MG63 (cell line): ENCODE measurements at places on chromosomes 7 and 10.

- no peak for DNase-seq
Measured at GRCh38 chr7:35415411-35415822, 161.5 kb upstream of the TBX20 start.

DNA sequence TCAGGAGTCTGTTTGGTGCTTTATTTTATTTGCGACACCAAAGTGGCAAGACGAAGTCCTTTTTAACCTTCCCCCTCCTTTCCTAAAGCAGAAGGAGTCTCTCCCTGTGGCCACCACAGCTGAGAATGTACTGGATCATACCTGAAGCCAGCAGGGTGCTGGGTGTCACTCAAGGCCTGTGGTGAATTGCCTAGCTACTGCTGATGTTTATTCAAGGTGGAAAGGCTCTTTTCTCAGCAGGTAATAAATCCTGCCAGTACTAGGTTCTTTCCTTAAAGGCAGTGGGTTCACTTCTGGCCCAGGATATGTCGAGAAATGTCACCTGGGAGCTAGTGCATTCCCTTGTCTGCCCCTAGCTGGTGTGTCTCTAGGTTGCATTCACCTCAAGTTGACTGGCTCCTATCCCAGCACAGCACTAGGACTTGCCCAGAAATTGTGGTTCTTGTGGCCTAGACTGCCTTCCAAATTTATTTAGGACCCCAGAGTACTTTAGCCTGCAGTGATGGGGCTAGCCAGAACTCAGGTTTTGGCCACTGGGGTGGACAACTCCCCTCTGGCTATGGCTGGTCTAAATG is 60.8 kb upstream of the FAM3C start:
- no peak for DNase-seq

DNA sequence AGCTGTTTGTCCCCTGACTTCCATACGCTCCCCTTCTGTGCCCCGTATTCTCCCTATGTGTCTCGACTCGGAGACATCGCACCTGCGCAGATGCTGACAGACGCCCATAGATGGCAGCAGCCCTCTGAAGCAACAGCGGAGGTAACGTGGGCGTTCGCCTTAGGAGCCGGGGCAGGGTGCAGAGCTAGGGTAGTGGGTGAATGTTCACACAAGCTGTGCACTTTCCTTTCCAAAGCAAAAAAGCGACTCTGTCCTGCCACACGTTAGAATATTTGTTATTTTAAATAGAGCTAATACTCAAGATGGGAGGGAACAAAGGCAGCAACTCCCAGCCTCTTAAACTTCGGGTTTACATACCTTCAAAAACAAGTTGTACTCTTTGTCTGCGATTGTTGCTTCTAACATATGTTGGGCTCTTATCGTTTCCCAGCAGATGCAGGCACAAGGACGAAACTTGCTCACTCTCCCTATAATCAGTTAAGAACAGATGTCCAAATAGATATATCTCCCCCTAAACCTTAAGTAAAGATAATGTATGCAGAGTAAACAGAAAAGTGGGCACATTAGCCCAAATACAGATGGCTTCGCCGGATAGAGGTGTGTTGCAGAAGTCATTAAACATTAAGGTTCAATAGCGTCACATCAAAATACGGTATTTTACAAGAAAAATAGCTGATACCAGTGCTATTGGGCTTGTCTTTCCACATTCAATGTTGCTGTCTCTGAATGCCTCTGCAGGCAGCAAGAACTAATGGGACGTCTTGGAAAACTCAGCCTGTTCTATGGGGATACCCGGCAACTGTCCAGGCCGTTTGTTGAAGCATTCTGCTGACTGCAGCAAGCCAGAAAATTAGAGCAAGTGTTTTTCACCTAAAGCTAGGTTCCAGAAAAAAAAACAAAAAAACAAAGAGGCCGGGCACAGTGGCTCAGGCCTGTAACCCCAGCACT is 340.3 kb upstream of the PRKCQ start:
- peak; percentile 45 for DNase-seq

- DNase-seq = no peak
Measured at GRCh38 chr10:50395851-50396250, 144.5 kb upstream of the ASAH2 start.

DNA sequence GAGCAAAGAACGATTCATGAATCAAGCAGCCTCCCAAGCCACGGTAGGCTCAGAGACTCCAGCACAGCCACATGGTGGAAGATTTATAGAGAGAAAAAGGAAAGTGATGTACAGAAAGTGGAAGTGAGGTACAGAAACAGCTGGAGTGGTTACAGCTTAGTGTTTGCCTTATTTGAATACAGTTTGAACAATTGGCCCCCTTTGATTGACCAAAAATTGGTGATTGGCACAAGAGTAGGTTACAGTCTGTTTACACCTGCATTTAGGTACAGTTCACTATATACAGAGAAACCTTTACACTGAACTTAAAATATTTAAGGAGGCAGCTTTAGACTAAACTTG is 136.4 kb upstream of the ASAH2 start:
- no peak for DNase-seq

GRCh38 chr7:152076940-152077933 is 51.8 kb downstream of the GALNT11 start:
- no peak for DNase-seq

DNA sequence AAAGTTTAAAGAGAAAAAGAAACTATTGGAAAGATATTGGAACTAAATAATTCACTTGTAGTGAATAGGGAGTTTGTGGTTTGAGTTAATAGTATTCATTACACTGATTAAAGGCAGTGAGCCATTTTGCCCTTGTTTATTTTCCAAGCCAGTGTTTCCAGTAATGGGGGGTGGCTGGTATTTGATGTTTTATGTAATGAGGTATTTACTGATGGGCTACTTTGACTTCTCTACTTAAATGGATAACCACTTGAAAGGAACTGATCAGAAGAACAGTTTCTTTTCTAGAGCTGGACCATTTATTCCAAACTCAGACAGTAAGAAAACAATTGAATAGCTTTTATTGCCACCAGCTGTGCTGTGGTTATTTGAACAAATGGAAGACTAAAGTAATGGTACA is 227.0 kb upstream of the HDAC9 start:
- no peak for DNase-seq

- DNase-seq = peak; percentile 71
Measured at GRCh38 chr7:5421714-5422395, 1.8 kb downstream of the TNRC18 start.

DNA sequence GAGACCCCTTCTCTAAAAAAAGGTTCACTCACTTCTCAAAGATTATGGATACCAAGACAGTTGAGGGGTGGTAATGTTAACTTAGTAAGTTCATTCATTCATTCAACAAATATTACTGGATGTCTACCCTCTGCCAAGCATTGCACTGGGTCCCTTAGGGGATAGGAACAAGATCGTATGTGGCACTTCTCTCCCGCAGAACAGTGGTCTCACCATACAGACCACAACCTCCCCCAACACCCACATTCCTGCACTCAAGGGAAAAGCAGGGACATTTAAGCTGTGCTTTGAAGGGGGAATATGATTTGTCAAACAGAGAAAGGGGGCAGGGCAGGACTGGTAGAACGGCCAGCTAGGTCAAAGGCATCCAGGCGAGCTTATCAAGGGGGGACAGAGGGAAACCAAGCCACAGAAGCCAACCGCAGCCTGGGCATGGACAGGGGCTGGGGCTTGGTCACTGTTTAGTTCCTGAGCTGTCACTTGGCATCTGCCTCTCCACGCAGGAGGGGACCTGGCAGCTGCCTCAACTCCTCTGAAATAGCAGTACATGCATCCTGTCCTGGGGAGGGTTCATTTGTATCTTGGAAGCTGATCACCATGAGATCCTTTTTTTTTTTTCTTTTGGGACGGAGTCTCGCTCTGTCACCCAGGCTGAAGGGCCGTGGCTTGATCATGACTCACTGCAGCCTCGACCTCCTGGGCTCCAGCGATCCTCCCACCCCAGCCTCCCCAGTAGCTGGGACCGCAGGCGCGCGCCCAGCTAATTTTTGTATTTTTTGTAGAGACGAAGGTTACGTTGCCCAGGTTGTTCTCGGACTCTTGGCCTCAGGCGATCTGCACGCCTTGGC is 949 bp upstream of the CLIP2 start:
- DNase-seq = peak; percentile 89

DNA sequence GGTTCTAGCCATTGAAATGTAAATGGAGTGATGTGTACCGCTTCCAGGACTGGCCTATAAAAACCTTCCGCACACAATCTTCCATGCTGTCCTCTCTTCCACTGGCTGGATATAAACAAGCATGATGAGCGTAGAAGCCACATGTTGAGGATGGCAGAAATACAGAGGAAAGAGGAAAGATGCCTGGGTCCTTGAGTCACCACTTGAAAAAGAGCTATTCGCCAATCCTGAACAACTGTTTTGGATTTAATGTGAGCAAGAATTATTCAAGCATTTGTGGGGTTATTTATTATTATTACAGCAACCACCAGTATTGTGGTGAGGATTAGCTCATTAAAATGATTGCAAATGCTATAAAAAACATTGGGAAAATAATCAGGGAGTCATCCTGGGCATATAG is 45.8 kb upstream of the PLXNA4 start:
- no peak for DNase-seq

DNA sequence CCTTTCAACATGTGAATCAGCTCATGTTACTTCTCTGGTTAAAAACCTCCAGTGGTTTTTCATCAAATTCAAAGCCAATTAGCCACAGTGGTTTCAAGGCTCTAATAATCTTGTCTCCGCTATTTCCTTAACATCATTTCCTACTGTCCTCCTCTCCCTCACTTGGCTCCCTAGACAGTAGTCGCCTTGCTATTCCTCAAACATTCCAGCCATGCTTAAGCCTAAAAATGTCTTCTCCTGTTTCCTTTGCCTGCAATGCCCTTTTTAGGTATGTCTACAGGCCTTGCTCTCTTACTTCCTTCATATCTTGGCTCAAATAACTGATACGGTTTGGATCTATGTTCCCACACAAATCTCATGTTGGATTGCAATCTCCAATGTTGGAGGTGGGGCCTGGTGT is 779.4 kb upstream of the LRRN3 start:
- DNase-seq = no peak

DNA sequence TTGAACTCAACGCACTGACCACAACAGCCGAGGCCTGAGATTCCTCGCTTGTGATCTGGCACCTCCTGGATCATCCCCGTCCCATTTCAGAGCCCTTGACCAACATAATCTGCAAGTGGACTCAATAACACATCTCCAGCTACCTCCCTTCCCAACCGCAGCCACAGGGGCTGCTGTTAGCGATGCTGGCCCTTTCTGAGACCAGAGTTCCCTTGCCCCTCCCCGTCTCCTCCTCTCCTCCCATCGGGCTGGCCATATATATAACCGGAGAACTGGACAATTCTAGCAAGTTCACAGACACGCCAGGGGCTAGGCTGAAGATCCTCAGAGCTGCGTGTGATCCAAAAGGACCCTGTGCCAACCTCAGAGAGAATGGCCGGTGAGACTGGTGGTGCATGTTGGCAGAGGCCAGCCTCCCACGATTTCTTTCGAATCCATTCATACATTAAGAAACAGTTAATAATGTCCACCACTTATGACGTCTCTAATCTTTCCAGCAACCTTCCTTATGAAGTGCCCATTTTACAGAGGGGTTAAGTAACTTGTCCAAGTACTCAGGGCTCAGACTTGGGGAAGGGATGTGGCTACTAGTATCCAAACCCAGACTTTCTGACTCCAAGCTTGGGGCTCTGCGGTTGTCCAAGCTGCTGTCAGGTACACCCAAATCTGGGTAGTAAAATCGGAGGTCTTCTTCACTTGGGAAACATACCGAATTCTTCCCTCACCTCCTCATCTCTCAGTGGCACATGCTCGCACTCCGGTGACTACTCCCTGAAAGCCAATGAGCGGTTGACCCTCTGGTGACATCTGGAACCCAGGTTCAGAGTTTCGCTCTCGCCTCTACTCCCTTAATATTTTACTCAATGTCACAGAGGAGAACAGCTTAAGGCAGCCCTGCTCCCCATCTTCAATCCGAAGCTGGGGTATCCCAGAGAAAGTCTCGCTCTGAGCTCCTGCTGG is 11.2 kb upstream of the FEZF1 start:
- no peak for DNase-seq

DNA sequence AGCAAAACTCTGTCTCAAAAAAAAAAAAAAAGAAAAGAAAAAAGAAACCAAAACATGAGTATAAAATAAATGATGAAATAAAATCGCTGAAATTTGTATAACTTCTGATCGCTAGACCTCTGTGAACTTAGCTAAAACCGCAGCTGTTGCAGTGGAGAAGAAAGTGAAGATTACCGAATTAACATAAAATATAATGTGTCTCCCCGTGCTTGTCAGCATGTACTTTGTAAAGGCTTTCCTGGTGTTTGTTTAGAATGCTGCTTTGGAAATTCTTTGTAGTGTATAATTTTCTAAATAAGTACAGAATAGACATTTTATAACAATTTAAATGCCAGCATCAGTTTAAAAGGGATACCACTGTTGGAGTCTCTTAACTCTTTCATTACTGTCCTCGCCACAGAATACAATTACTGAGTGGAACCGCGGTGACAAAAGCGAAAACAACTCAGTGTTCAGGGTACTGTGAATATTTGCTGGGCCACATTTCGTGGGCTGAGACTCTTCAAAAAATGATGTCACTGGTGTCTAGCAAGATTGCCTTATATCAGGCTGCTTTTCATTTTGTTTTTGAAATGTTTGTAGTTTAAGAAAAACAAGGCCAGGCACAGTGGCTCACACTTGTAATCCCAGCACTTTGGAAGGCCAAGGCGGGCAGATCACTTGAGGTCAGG is 167.7 kb downstream of the NSUN6 start:
- DNase-seq = no peak

DNA sequence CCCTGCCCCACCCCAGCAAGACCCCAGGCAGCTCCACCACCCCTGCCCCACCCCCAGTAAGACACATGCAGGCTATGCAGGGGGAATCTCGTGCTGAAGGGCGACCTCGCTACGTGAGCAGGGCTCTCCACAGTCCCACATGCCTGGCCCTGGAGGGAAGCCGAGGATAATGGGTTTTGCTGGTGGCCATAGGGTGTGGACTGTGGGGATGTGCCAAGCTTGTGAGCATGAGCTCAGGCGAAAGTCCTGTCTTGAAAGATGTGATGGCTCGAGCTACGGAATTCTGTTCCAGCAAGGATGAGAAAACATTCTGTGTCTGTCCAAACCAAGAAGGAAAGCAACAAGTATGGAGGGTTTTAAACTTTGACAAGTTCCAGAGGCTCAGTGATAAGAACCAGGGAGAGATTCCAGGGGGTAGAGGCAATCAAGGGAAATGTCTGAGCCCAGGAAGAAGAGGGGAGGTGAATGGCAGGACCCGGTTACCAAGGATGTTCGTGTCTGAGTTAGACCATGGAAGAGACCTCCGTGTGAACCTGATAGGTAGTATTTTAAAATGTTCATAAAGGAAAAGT is 63.1 kb downstream of the PYROXD2 start:
- peak; percentile 37 for DNase-seq

DNA sequence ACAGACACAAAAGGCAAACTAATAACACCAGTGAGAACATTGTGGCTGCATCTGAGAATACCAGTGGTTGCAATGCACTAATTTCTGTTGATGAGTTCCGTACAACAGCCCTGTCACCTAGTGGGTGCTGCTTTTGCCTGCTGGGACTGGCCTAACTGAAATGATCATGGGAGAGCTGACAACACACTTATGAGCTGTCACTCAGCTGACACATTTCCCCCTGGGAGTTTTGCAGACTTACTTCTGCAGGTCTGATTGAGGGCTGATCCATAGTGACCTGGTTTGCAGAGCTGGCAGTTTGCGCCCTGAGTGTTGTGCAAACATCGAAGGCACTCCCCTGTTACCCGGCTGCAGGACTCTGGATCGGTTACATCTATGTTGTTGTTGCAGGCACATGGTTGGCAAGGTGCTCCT is 60.6 kb upstream of the LAMB1 start:
- no peak for DNase-seq
